HFF-Myc (cell line): ENCODE measurements at places on chromosomes 1 and 21.

DNA sequence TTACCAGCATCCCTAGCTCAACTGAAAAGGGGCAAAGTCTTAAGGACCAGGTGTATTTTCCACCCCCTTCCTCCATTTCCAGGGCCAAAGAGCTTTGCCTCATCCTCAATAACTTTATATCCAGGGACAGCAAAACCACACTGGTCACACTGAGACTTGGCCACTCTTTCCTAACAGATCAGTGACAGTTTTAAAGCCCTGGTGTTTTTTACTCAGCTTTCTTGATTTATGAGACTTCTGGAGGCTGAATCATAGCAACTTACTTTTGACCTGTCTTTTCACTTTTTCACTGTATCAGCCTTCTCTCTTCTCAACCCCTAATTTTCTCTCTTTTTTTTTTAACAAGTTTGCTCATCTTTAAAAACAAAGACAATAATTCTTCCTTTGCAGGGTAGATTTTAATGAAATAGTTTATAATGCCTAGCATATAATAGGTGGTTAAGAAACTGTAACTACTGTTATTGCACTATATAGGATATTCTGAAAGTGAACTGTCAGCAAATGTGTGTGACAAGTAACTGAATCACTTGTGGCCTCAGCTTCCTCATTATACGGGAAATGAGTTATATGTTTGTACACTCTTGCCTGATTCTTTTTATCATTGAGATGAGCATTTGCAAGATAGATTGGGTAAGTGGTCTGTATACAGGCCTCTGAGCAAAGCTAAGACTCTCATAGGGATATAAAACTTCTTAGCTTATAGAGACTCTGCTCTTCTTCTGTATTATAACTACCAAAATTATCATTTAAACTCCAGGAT lies 19.7 kb upstream of the DYNLT5 start:
- DNase-seq, result no peak

DNA sequence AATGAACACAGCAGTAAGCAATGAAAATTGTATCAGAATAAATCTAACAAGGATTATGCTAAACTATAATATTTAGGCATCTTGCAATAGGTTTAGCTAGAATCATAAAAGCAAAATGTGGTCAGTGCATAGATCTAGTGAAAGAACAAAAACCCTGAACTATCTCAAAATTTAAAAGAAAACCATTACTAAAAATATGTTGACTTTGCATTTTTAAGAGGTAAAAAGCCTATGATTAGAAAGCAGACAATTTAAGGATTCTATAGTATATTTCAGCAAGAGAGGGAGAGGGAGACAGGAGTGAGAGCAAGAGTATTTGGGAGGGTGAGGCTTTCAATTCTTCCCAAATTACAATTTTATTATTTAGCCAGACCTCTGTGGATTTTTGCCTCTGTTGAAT lies 219.4 kb downstream of the TTLL7 start:
- DNase-seq, result no peak

DNA sequence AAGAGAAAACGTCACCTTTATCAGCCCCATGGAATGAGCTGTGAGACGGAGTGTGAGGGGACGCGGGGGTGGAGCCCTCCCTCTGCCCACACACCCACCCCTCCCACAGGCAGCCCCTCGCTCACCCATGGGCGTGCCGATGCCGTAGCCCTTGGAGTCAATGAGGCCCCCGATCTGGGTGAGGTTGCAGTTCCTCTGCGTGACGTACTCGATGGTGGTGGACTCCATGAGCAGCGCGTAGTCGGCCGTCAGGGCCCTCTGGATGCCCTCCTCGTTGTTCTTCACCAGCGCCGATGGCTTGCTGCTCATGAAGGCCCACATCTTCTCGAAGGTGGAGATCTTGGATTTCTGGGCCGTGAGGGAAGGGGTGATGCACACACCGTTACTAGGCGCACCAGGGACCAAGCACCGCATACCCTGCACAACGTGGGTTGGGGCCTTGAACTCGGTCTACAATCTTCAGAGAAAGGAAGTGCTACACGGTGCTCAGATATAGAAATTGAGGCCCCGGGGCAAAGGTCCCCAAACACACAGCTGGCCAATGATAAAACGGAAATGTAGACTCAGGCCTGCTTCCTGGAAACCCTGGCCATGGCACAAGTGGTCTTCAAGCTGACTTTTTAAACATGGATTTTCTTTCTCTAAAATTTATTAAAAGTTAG lies 228.2 kb downstream of the GRIK3 start:
- no peak for DNase-seq

DNA sequence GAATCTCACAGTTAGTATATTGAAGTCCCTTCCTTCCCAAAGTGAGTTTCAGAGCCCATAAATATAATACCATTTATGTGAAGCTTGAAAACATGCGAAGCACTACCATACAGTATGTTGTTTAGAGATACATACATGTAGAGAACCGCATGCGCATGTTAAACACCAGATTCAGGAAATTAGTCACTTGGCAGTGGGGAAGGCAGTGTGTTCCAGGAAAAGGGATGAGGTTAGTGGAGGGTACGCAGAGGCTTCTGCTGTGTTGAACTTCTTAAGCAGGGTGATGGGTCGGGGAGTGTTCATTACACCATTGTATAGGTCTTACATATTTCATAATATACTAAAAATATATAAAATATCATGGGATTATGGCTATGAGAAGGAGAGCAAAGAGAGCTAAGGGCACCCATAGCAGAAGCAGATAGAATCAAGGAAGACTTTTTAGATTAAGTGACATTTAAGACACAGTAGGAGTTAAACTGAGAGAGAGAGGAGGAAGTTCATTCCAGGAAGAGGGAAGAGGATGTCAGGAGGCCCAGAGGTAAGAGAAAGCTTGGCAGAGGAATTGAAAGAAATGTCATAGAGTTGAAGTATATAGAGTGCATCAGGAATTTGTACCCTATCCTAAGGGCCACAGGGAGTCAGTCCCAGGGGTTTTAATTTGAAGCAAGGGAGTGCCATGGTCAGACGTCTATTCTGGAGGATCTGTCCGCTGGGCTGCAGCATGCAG lies 43.5 kb upstream of the SARS1 start:
- DNase-seq, result no peak
